Bronchial smooth muscle cell (primary cell): ENCODE measurements at places on chromosomes 11 and 22. TPM values are rescaled to one million over a fixed set of nuclear protein-coding genes. Genes with fewer than 3 reads are reported as not detected.

The SPA17 gene
- 7.3 and 11.7 TPM in 2 replicates for total RNA-seq

The CCDC88B gene
- total RNA-seq: 1.3 and 1.7 TPM in 2 replicates

The OAF gene
- total RNA-seq: 38.1 and 40.4 TPM in 2 replicates

The DNAJB7 gene
- not detected in 2 replicates for total RNA-seq

The CASP5 gene
- under 0.01 TPM in 1 of 2 replicates, not detected in the other for total RNA-seq

The OR2AT4 gene
- not detected in 2 replicates for total RNA-seq

The CNGA4 gene
- total RNA-seq: 0.09 and 0.16 TPM in 2 replicates

The TM7SF2 gene
- total RNA-seq: 5.2 and 10.9 TPM in 2 replicates

The SLC15A3 gene
- 11.0 and 22.6 TPM in 2 replicates for total RNA-seq

The FERMT3 gene
- total RNA-seq: 2.0 and 3.3 TPM in 2 replicates

The RIMBP3C gene
- total RNA-seq: 0.09 and 0.47 TPM in 2 replicates

The HTATIP2 gene
- total RNA-seq: 33.7 and 45.9 TPM in 2 replicates

The IRAG1 gene
- 5.7 and 6.8 TPM in 2 replicates for total RNA-seq

The MFRP gene
- not detected in 2 replicates for total RNA-seq

The KCNQ1 gene
- not detected in 2 replicates for total RNA-seq

The SCN2B gene
- 0.16 and 0.43 TPM in 2 replicates for total RNA-seq

The CCDC157 gene
- total RNA-seq: 1.4 and 1.9 TPM in 2 replicates

The LDLRAD3 gene
- total RNA-seq: 7.9 and 12.6 TPM in 2 replicates

The CAT gene
- total RNA-seq: 81.2 and 104 TPM in 2 replicates

The RTN4RL2 gene
- under 0.01 TPM in 2 replicates for total RNA-seq

The INS gene
- not detected in 2 replicates for total RNA-seq

The MMP13 gene
- not detected in 2 replicates for total RNA-seq

The TBX10 gene
- not detected in 2 replicates for total RNA-seq

The FTH1 gene
- 1,092 and 2,770 TPM in 2 replicates for total RNA-seq

The OR10D3 gene
- total RNA-seq: not detected in 2 replicates

The PATE4 gene
- not detected in 2 replicates for total RNA-seq

The OR5B21 gene
- not detected in 2 replicates for total RNA-seq

The DDX17 gene
- 311 and 366 TPM in 2 replicates for total RNA-seq

The C11orf87 gene
- total RNA-seq: 0.16 TPM in 1 of 2 replicates, not detected in the other

The KCNJ11 gene
- total RNA-seq: not detected in 2 replicates

The KRTAP5-1 gene
- not detected in 2 replicates for total RNA-seq

The MAPK8IP2 gene
- 0.26 and 0.32 TPM in 2 replicates for total RNA-seq

The GRM5 gene
- total RNA-seq: under 0.01 TPM in 1 of 2 replicates, not detected in the other

The MAPK8IP1 gene
- total RNA-seq: 9.4 and 9.5 TPM in 2 replicates

The TMEM86A gene
- 0.47 and 0.60 TPM in 2 replicates for total RNA-seq
